ENCODE measurements at places on chromosomes 3 and 15.

- DNase-seq, result no peak
These were observed 61.4 kb upstream of the MYRIP start for GRCh38 chr3:39748002-39748401.

DNA sequence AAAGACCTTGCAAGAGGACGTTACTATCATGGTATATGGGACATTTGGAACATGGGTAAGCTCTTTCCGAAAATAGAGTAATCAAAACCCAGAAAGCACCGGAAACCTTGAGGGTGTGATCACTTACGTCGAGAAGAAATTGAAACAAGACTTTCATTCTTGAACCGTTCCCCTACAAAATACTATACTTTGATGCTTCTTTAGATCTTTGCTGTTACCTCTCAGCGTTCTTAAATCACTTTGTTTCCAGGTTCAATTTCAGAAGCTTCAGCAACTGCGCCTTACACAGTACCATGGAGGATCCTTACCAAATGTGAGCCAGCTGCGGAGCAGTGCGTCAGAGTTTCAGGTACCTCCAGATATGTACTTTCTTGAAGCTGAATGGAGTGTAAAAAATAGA lies 10.1 kb downstream of the CRTC3 start:
- DNase-seq, result no peak

DNA sequence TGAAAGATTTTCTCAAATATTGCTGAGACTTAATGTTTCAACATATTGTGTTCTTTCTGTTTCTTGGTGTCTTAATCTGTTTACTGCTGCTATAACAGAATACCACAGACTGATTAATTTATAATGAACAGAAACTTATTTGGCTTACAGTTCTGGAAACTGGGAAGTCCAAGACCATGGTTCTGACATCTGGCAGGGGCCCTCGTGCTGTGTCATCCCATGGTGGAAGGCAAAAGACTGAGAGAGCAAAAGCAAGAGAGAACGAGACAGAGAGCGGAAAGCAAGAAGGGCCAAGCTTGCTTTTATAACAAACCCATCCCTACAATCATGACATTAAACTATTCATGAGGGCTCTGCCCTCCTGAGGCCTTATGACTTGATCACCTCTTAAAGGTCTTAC lies 88.7 kb downstream of the ARNT2 start:
- DNase-seq, result no peak

DNA sequence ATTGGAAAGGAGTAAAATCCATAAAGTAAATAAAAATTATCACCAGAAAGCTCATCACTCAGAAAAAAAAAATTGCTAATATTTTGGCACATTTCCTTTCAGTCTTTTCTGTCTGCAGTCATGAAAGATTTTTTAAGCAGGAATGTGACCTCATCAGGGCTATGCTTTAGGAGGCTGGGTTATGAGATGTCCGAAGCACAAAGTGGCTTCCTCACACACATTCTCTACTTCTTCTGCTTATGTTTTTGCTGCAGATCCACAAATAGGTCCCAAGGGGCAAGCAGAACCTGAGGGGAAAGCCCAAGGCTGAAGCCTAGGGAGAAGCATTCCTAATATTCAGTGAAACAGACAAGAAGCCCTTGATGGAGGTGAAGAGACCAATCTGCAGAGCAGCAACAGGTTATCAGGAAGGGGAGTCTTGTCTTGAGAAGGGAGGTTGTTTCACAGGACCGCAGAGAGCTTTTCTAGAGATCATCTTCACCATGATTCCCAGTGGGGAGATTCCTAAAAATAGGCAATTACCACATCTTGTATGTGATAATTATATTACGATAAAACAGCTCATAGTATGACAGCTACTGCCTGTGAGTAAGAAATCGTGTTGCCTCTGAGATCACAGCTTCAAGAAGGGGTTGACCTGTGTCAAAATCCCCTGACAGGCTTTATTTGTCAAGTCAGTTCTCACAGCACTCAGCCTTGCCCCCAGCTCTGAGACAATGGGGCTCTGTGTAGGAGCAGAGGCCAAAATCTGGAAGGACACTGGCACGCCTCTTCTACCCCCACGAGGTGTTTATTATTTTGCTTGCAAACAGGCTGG lies 60.5 kb downstream of the IGF2BP2 start:
- DNase-seq, result no peak

- no peak for DNase-seq
These were observed 348.8 kb upstream of the ZNF717 start for GRCh38 chr3:76134166-76134565.

DNA sequence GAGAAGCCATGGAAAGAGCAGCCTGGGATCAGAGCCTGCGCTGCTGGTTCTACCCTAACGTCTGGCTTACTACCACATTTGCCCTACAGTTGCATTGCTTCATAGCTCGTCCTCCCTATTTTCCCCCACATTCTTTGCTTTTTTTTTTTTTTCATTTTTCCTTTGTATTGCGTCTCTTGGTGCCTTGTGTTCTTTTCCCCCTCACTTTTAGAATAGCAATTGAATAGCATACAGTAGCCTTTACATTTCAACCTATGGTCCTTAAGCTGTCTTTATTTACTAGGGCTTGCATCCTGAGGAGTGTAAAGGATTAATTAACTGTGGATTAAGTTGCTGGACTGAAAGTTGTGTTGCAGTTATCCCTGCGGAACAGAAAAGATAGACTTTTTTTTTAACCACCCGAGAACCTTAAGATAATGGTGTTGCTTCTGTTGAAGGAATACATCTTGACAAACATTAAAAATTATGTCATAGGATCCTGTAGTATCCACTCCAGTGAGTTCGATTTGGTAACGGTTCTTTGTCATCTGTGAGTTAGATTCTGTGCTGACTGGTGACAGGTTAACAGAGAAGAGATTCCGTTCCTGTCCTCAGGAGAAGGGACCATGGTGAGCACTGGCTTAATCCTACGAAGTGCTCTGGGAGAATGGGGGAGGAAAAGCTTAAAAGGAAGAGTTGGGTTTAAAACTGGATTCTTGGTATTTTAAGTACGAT lies 417.4 kb upstream of the NAALADL2 start:
- DNase-seq, result peak; percentile 57

- no peak for DNase-seq
These were observed 58.5 kb downstream of the ST8SIA2 start for GRCh38 chr15:92452143-92452542.

DNA sequence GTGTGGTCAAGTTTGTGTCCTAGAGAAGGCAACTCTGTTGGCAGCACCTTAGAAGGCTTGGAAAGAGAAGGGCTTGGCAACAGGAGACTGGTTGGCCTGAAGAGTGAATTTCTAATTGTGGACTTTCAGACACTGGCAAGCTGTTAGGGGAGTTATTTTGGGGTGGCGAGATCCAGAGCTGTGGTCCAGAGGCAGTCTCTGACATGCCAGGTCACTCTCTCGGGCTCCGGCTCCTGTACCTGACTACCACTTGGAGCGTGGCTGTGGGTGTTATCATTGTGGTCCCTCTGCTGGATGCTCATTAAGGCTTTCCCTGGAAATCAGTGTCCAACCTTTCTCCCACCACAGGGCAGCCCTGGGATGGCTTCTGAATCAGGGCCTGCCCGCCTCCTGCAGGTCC lies 209.0 kb downstream of the SLCO3A1 start:
- no peak for DNase-seq

- no peak for DNase-seq
These were observed 162.4 kb downstream of the ATG7 start for GRCh38 chr3:11434563-11435096.

Data from right kidney (tissue), 9 donors.